ENCODE measurements at places on chromosomes 12 and 14.

DNA sequence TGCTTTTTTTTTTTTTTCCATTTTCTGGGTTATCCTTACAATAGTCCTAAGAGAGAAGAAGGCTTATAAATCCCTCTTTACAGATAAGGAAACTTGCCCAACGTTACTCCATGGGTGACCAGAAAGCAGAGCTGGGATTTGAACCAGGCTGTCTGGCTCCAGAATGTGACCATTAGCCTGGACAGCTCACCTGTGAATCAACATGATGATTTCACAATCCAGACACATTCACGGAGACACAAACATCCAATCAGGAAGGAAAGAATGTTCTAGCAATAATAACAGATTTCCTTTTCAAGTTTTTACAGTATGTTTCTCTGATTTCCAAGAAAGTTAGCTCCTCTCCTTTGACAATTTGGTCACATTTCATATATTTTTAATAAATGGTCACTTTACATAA lies 118.3 kb downstream of the GALC start:
- no peak for DNase-seq

- DNase-seq, result no peak
Observed at GRCh38 chr14:70741482-70741881, 67.8 kb downstream of the MAP3K9 start.

DNA sequence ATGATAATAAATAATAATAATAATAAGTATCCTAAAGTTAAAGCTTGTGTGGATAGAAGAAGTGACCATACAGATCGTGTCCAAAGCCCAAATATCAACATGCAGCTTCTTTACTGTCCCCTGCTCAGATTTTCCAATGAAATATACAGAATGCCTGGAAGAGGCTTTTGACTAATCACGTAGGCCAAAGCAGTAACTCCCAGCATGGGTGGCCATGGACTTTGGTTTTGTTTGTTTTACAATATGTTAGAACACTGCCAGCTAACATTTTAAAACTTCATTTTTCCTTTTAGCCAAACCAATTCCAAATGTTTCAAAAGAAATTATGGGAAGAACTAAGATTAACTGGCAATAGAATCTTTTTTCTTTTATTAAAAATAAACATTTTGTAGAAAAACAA lies 400.0 kb upstream of the FLRT2 start:
- DNase-seq, result no peak

DNA sequence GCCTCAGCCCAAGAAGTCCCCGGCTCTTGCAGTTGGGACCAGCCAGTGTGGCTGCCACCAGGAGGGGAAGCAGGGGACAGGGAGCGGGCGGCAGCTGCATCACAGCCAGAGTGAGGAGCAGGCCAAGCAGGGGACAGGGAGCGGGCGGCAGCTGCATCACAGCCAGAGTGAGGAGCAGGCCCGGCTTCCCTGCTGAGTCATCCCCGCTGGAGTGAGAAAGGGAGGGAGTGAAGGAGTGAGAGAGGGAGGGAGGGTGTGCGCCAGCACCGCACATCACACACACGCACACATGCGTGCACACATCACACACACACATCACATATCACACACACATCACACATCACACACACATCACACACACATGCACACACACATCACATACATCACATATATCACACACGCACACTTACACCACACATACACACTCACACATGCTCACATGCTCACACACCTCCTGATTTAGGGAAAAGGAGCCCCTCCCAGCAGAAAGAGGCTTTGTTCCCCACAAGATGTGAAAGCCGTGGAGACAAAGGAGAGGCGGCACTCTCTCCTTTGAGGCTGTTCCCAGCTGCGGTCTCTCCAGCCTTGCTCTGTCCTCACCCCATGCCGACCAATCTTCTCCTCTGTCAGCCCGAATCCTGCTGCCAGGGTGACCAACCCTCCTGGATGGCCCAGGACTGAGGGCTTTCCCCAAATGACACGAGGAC lies 16.7 kb upstream of the ZDHHC22 start:
- no peak for DNase-seq

- DNase-seq, result no peak
Observed at GRCh38 chr12:95549392-95550084, 1.7 kb downstream of the USP44 start.

GRCh38 chr14:78637908-78638475 lies 467.8 kb downstream of the NRXN3 start:
- no peak for DNase-seq
